AG04450 (cell line): ENCODE measurements at places on chromosomes 7 and 10.

- DNase-seq = no peak
Observed at GRCh38 chr7:50303335-50304128, 984 bp upstream of the IKZF1 start.

- DNase-seq = no peak
Observed at GRCh38 chr7:105985229-105985628, 22.2 kb downstream of the CDHR3 start.

GRCh38 chr7:39733881-39734632 is 110.7 kb downstream of the RALA start:
- DNase-seq = peak; percentile 85

DNA sequence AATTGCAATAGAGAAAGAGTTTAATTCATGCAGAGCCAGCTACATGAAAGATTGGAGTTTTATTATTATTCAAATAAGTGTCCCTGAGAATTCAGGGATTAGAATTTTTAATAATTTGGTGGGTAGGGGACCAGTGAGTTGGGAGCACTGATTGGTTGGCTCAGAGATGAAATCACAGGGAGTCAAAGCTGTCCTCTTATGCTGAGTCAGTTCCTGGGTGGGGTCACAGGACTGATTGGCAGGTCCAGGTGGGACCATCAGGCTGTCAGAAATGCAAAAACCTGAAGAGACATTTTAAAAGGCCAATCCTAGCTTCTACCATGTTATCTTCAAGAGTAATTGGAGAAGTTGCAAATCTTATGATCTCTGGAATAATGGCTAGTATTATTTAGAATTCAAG is 56.0 kb upstream of the KAT6B start:
- DNase-seq = no peak

GRCh38 chr10:31121757-31122577 is 90.3 kb upstream of the ZNF438 start:
- DNase-seq = no peak

DNA sequence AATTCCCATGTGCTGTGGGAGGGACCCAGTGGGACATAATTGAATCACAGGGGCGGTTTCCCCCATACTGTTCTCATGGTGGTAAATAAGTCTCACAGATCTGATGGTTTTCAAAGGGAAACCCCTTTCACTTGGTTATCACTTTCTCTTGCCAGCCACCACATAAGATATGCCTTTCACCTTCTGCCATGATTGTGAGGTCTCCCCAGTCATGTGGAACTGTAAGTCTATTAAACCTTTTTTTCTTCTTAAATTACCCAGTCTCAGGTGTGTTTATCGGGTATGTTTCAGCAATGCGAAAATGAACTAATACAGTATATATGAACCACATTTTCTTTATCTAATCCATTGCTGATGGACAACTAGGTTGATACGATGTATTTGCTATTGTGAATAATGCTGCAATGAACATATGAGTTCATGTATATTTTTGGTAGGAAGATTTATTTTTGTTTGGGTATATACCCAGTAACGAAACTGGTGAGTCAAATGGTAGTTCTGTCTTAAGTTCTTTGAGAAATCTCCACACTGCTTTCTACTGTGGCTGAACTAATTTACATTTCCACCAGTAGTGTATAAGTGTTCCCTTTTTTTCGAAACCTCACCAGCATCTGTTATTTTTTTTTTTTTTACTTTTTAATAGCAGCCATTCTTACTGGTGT is 70.0 kb upstream of the HGF start:
- no peak for DNase-seq

DNA sequence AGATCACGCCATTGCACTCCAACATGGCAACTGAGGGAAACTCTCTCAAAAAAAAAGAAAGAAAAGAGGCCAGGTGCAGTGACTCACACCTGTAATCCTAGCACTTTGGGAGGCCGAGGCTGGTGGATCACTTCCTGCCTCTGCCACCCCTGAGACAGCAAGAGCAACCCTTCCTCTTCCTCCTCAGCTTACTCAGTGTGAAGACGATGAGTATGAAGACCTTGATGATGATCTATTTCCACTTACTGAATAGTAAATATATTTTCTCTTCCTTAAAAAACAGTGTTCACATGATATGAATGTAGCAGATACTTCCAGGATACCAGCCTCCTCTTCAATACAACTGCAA is 2.1 kb upstream of the ZKSCAN1 start:
- no peak for DNase-seq

GRCh38 chr10:110508159-110508788 is 10.6 kb downstream of the DUSP5 start:
- no peak for DNase-seq
